Stimulated activated CD8-positive, alpha-beta memory T cell treated with anti-CD3 and anti-CD28 coated beads, Interleukin-15, amount 100 ng/mL, for 1 hour (primary cell): ENCODE measurements at places on chromosomes 1 and 21.

GRCh38 chr21:41435706-41436105 lies 9.7 kb downstream of the MX1 start:
- DNase-seq = no peak

DNA sequence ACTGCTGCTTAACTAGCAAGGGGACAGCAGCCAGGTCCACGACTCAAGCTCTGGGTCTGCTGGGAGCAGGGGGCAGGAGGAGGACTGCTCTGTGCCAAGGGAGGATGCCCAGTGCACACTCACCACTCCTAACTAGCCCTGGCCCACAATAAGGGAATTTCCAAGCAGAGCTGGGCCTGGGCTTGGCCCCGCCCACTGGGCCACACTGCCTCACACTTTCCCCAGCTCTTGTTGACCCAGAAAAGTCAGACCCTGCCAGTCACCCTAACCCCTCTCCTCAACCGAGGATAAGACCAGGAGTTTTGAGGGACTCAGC lies 18.7 kb downstream of the SLC9A1 start:
- no peak for DNase-seq

- no peak for DNase-seq
Measured at GRCh38 chr1:17403081-17403480, 31.1 kb downstream of the PADI6 start.

- no peak for DNase-seq
Measured at GRCh38 chr21:37208056-37208721, 58.9 kb downstream of the VPS26C start.

DNA sequence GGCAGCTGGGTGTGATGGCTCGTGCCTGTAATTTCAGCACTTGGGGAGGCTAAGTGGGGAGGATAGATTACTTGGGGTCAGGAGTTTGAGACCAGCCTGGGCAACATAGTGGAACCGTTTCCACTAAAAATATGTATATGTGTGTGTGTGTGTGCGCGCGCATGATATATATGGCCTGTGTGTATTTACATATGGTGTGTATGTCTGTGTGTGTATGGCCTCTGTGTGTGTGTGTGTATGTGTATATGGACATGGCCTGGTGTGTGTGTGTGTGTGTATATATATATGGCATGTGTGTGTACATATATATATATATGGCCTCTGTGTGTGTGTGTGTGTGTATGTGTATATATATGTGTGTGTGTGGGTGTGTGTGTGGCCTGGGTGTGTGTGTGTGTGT lies 16.0 kb upstream of the SLC2A7 start:
- no peak for DNase-seq

- no peak for DNase-seq
Measured at GRCh38 chr1:215200121-215200520, 117.6 kb downstream of the KCNK2 start.

DNA sequence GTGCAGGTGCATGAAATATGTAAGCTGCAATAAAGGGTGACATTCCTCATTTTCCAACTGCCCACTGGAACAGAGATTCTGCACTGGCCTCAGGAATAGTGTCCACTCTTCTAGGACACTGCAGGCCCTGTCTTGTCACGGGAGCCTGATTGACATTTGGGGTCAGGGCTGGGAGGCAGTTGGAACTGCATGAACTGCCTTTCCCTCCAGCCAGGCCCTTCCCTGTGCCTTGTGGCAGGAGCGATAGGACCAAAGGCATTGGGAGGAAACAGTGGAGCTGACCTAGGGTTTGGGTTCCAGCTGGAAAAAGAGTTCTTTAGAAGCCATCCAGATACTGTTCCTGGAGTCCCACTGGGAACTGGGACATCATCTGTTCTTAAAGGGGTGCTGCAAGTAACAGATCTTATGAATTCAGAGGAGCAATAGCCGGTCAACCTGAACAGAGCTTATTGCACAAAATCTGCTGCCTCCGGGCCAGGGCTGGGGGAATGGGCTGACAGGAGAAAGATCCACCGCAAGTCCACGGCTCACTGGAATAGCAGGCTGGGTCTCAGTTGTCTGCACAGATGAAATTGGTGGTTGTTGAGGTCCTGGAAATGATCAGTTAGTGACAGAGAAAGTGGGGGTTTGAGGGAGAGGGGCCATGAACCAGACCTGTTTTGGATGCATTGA lies 451.7 kb downstream of the CAMTA1 start:
- no peak for DNase-seq

DNA sequence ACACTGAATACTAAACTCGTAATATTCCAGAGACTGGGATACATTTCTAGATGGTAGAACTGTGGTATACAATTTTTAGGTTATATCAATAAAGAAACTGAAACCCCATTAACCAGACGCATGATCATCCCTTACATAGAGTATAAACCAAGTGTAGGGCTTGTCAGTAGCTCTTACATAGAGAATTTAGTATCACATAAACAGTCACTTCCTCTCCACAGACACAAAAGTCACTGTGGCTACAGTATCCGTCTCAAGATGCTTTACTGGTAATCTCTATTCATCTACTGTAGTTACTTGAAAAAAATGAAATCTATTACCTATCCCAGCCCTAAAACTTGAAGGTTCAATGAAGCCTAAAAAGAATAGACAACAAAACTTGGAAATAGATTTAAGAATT lies 252.3 kb upstream of the TMPRSS15 start:
- DNase-seq = no peak

GRCh38 chr1:76690766-76691165 lies 176.5 kb upstream of the ST6GALNAC5 start:
- DNase-seq = no peak

DNA sequence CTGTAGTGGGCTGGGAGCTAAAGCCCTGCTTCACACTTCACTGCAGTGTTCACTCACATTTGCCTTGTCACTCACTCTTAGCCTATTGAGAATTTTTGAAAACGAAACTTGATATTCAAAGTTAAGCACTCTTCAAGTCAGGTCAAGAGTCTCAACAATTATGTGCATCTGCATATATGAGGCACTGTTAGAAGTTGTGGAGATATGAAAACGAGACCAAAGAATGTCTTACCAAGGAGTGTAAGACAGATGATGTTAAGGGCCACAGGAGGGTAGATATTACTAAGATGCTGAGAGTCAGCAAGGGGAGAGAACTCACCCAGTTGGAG lies 64.7 kb upstream of the GJA8 start:
- DNase-seq = no peak

- no peak for DNase-seq
Measured at GRCh38 chr1:107594536-107594935, 370.4 kb downstream of the VAV3 start.

DNA sequence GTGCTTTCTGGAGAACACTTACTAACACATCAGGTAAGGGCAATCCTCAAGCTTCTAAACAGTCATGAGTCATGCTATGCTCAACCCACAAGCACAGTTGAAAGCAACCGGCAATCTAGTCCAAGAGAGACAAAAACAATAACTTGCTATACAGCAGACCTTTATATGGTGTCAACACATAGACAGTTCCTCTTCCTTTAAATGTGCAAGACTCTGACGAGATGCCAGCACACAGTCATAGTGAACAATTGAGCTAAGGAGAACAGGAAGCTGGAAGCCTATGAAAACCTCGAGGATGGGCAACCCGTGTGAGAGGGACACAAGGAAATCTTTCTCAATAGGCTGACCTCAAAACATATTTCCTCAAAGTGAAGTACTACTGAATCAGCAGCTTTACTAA lies 5.3 kb downstream of the ADIPOR1 start:
- DNase-seq = no peak

GRCh38 chr1:181089017-181089675 lies 646 bp downstream of the IER5 start:
- DNase-seq = no peak

GRCh38 chr1:21012937-21013336 lies 163.8 kb downstream of the EIF4G3 start:
- no peak for DNase-seq

- DNase-seq = no peak
Measured at GRCh38 chr1:2337081-2337480, 54.3 kb downstream of the MORN1 start.

DNA sequence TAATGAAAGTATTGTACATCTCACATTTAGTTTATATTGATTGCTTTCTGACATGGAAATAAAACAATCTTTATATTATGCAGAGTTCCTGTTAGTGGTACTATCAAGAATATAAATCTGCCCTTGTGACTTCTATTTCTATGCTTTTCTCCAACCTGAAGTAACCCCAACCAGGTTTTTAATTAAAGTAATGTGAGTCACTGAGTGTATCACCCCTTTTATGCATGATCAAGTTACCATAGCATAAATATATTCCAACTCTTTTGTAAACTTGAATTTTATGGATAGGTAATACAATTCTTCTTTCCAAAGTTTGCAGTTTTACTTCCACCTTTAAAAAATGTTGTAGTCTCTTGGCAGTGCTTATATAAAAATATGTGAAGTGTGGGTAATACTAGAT lies 532.3 kb downstream of the USP25 start:
- no peak for DNase-seq

DNA sequence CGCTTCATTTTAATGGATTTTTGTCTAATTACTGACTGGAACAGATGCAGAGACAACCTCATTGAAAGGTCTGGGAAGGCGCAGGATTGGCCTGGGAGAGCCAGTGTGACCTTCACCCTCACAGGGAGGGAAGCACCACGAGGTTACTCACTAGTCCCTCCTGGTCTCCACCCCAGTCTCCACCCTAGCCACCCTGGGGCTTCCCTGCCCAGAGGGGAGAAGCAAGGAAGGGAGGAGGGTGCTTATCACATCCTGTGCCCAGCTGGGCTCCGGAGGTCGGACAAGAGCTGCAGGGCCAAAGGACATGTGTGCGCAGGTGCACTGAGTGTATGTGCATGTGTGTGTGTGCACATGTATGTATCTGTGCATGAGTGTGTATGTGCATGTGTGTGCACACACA lies 220.1 kb upstream of the VAMP3 start:
- no peak for DNase-seq

DNA sequence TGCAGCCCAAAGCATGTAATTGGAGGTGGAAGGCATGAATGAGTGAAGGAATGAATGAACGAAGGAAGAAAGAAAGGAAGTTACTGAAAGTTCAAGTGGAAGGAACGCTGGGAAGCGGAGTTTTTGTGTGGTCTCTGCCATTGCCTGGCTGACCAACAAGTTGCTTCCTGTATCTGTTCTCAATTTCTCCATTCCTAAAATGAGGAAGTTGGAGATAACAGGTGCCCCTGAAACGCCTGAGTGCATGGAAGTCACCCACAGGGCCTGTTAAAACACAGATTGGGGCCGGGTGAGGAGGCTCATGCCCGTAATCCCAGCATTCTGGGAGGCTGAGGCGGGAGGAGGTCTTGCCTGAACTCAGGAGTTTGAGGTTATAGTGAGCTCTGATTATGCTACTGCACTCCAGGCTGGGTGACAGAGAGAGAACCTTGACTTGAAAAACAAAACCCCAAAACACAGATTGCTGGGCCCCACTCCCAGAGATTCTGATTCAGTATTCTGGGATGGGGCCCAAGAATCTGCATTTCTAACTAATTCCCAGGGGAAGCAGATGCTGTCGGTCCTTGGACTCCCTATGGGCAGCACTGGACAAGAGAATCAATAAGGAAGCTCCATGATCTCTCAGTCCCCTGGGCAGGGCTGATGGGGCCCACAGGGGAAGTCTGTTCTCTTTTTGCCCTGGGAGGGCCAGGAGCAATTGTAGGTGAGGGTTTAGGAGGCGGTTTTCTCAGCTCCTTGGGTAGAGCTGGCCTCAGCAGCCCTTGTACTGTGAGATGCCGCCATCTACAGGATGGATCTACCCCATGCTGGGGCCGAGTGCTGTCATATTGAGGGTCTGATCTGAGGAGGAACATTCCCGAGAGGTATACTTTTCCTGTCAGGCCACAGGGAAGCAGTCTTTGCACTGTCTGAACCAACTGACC lies 3.3 kb upstream of the CNR2 start:
- peak; percentile 27 for DNase-seq

- DNase-seq = no peak
Measured at GRCh38 chr1:198798923-198799386, 160.1 kb downstream of the PTPRC start.

GRCh38 chr1:190296453-190296852 lies 181.2 kb downstream of the BRINP3 start:
- DNase-seq = no peak

DNA sequence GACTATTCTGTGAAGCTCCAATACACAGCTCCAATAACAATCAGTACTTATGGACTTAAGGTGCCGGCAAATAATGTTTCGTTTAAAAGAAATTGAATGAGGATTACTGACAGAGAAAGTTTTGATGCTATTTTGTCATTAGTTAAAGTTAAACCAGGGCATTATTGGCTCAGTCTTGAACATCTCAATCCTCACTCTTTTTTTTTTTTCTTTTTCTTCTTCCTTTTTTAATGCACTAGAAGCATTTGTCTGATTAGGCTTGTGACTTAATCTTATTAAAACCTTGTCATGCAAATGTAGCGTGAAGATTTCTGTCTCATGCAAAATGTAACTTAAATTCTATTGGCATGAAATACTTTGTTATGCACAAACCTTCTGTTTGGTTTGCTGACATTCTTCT lies 346.8 kb upstream of the ADGRL2 start:
- DNase-seq = no peak

GRCh38 chr1:84202126-84202525 lies 58.1 kb downstream of the PRKACB start:
- no peak for DNase-seq

DNA sequence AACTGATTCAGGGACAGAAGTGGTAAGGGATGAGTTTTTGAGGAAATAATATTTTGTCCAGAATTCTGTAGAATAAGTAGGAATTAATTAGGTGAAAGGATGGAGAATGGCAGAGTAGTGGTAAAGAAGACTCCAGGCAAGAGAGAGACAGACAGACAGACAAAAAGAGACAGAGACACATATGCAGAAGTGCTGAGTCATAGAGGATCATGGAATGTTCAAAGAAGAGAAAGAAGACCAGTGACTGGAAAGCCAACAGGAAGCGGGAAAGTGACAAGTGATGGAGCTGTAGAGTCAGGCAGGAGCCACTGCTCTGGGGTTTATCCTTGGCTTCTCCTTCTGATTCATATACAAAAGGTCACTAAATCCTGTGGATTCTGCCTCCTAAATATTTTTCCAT lies 85.9 kb downstream of the UROD start:
- DNase-seq = no peak

GRCh38 chr1:207885129-207886032 lies 25.5 kb downstream of the CD34 start:
- peak; percentile 44 for DNase-seq

GRCh38 chr1:101996825-101997465 lies at the start of gene OLFM3:
Gene OLFM3 (minus strand): TSS chr1:101996926.
- no peak for DNase-seq

GRCh38 chr1:91751275-91751674 lies 134.7 kb downstream of the TGFBR3 start:
- DNase-seq = no peak

DNA sequence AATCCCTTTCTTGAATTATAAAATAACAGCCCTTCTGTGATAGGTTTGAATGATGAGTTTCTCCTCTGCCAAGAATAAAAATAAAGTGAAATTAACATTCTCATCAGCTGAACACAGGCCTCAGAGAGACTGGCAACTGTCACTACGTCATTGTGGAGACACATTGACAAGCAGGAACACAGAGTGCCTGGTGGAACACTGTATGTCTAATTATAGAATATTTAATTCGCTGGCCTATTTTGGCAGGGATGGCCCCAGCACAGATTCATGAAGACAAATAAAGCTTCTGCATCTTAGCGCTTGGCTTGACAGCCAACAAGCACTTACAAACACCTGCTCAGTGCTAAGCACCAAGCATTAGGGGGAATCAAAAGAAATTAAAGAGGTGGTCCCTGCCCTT lies 52.0 kb upstream of the SMYD2 start:
- DNase-seq = no peak
